ENCODE measurements at places on chromosomes 2 and 18.

- DNase-seq = no peak
These were observed 939 bp downstream of the DOCK10 start for GRCh38 chr2:225041207-225041850.

- DNase-seq = no peak
These were observed 202.4 kb downstream of the PIK3C3 start for GRCh38 chr18:42157420-42157819.

DNA sequence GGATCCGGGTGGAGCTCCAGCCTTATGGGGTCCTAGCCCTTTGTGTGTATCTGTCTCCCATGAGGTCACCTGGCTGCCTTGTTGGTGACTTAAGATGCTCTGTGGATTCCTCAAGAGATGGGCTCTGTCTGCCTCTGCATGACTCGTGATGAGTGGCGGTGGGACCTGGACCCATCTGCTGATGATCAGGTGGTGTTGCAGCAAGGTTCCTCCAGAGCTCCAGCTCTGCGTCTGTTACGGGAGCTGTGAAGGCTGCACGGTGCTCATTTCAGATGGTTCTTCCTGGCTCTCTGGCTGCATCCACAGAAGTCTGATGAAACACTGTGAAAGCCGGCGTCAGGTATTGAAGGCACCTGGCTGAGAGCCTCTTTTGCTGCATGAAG is 2.4 kb downstream of the AGAP1 start:
- no peak for DNase-seq

DNA sequence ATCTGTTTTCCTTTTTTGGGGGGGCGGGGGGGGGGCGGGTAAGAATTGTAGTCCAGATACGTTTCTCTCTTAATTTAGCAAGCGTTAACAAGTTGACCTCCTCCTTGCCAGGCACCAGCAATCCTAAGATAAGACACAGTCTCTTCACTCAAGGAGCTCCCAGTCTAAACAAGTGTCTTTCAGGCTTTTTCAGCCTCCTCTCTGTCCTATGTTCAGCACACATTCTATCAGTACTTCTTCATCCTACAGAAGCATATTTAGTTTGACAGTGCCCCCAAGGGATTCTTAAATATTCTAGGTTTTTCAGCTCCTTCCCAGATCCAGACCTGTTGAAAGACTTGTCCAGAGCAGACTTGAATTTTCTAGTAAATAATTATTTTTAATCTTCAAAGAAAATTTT is 2.7 kb downstream of the PPP1CB start:
- DNase-seq = no peak

DNA sequence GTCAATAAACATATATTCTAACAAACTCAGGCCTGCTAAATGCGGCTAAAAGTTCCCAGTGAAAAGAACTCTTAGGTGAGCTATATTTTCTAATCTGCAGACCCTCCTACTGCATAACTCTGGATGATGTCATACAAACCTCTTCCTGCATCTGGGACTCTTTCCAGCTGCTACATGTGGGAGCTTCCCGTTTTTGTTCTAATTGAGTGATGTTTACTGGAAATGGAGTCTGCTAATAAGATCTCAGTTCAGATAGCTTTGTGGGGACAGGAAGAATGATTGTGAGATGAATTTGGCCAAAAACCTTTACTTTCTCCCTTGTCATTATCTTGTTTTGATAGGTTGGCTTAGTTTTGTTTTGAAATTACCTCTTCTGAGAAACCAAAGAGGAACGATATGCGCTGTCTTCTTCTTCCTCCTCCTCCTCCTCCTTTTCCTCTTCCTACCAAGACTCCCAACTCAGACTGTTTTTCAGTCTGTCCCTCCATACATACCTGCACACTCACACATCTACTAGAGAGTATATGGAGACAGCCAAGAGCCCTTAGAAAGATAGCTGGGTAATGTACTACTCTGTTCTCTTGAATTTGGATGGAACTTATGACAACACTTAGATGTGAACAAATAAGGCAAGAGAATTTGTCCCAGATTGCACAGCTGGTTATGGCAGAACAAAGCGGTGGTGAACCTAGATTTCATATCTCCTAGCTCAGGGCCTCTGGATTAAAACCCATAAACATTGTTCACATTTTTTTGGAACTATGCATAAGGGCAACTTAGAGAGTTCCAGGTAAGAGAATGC is 39.8 kb upstream of the AAK1 start:
- DNase-seq = no peak

DNA sequence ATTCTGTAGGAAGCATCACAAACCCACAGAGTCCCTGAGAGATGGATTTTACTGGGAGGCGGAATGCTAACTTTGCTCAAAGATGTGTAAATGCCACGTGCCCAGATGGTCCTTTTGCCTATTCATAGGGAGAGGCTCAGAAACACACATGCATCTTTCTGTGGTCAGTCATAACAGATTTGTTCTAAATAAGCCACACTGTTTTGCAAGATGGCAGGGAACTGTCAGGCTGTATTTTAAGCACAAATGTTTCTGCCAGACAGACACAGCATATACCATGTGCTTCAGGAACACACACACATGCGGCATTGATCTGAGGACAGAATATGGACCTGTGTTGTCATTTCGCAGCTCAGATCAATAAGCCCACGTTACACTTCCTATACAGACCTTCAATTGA is 312.0 kb downstream of the GPD2 start:
- no peak for DNase-seq

DNA sequence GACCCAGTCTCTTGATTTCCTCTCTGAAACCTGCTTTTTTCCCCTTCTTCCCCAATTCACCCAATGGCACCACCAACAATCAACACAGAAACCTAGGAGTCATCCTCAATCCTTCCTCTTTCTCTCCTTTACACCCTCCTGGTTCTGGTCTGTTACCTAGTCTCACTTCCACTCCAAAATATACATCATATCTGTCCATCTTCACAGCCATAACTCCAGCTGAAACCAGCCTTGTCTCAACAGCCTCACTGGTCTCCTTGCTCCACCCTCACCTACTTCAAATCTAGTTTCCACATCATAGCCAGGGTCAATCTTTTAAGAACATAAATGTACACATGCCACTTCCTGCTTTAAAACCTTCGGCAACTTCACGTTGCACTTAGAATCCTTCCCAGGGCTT is 11.8 kb upstream of the TWSG1 start:
- no peak for DNase-seq

GRCh38 chr2:241733391-241734207 is 831 bp upstream of the D2HGDH start:
- DNase-seq = no peak

GRCh38 chr18:75168619-75169018 is 40.3 kb downstream of the PTGR3 start:
- no peak for DNase-seq

DNA sequence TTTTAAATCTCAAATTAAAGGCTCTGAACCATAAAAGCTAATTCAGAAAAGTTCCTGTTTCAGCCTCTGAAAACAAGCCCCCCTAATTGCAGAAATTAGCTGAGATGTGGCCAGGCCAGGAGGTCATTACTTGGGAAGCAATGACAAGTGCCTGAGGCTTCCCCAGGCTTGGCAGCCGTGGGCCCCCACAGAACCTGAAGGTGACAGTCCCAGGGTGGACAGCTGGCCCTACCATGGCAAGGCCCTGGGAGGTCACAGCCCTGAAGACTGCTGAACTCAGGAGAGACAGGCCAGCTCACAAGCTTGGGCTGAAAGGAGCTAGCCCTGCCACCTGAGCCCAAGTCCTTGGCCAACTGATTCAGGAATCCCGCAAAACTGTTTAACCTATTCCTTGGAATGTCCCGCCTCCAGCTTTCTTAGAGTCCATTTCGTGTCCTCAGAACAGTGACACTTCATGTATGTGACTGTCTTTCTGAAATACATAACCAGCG is 54.3 kb upstream of the PKDCC start:
- no peak for DNase-seq

DNA sequence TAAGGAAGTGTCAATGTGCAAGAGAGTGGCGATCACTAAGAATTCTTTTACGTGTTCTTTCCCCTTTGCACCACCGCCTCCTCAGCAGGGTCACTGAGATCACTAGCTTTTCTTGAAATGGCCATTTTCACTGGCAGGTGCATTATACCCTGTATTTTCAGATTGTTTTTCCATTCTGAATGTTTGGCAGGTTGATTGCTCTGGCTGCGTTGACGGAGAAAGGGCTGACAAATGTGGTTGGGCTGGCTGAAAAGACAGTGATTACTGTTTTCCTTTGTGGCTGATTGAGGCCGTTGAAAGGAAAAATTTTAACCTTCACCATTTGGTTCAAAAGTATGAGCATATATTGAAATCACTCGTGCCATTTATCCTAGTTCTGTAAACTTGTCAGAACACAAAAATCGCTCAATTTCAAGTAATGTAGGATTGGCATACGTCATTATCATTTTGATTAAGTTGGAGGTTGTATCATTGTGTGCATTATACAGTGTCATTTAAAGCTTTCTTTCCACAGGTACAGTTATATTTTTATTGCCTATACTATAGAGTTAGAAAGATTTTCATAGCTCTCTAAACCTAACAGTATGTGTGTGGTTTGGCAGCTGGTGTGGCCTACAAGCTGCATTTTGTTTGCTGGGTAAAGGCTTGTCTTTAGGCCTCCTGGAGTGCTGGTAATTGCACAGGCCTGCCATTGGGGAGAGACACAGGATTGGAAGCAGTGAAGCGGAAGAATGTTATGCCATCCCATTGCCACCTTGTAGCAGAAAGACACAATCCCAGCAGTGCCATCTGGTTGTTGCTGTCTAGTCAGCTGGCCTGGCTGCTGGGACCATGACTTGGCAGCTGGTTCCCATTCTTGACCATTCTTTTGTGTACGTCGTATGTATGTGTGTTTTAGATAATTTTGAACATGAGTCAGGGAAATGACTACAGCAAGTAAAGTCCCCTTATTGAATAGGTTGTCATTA is 36.7 kb downstream of the DYNC1I2 start:
- peak; percentile 58 for DNase-seq

DNA sequence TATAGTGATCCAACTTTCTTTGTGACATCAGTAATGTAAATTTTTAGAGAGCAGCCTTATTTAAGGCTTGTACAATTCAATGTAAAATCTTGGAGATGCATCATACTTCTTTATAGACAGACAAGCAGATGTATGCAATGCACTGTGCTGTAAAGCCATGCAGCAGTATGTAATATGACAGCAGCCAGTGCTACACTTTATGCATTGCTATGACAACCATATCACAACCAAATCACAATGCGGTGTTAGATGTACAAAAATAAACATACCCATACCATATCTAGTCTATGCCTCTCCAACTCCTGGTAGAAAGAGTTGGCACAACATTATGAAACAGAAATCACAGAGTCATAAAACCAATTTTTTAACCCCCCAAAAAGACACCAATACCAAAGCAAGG is 110.3 kb upstream of the WDSUB1 start:
- DNase-seq = no peak

GRCh38 chr2:179694963-179695362 is 166.4 kb downstream of the ZNF385B start:
- no peak for DNase-seq

DNA sequence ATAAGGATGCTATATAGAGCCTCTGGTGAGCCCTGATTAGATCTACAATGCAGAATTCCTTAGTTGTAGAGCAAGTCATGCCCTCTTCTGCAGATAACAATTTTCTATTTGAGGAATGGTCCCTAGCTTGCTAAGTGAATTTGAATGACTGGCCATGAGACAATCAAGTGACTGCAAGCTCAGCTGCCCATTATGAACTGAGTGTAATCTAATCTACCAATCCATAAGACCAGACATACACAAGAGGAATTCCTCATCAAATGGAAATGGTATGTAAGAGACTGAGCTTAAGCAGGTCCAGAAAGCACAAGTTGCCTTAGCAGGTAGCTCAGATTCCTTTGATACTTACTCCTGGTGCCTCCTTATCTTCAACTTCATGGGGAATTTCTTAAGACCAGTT is 4.8 kb upstream of the ANKRD44 start:
- no peak for DNase-seq

DNA sequence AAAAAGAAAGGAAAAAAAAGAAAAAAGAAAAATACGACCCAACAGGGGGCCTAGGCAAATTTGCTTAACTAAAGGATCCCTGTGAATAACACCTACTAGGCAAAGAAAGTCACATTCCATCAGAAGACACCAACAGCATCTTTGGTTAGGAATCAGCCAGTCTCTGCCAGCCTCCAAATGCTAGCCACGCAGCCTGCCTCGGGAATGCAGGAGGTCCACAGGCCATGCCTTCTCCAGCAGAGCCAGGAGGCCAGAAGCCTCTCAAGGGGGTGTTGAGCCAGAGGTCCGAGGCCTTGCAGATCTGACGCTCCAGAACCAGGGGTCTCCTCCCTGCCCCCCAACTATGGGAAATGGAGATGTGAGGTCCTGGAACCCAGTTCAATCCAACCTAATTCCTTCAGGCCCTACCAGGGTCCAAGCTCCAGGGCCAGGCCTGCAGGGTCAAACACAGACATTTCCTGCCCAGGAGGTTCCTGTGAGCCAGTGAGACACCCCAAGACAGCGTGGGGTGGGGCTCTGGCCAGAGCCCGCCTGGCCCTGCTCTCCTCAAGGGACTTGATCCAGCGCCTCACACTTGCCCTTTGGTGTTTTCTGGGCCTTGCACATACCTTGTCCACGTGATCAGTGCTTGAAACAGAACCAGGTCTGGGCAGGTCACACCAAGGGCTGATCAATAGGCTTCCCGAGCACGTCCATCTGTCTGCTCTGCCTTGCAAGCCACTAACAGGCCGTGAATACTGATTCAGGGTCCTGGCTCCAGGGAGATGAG is 289.6 kb upstream of the ID2 start:
- DNase-seq = no peak

- DNase-seq = no peak
These were observed 315.1 kb downstream of the MTX2 start for GRCh38 chr2:176584333-176584732.

GRCh38 chr2:110644357-110644756 is 33.5 kb downstream of the BUB1 start:
- no peak for DNase-seq

DNA sequence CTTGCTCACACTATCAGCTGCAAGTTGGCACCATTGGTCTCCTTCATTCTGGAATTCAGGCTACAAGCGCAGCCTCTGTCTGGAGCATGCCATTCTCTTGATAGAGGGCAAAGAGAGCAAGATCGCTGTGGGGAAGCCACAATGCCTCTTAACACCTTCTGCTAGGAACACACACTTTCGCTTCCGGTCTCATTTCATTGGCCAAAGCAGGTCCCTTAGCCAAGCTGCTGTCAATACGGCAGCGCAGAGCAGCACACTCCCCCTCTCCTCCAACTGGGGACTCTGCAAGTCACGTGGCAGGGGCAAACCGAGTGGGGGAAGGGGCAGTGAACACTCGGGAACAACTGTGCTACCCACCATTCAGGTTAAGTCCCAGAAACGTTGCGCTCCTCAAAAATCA is 98.1 kb downstream of the MMADHC start:
- no peak for DNase-seq

DNA sequence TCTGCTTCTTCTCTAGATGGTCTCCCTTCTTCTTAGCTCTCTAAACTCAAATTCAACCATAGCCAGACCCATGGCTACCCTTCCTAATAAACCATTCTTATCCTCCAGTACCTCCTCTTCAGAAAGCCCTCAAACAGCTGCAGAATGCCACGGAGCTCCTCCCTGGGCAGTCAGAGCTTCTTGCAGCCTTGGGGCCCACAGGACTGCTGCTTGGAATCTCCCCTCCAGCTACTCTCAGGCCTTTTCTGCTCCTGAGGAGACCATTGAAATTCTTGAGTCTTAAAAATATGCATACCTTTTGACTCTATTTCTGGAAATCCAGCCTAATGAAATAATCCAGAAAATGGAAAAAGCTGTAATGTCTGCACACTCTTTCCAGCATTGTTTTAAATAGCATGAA is 30.7 kb downstream of the EFR3B start:
- no peak for DNase-seq

- no peak for DNase-seq
These were observed 17.4 kb downstream of the SLC38A11 start for GRCh38 chr2:164937864-164938401.

All from NCI-H1436 (cell line).